ENCODE measurements at places on chromosomes 13 and 19. TPM values are rescaled to one million over a fixed set of nuclear protein-coding genes. Genes with fewer than 3 reads are reported as not detected.

DNA sequence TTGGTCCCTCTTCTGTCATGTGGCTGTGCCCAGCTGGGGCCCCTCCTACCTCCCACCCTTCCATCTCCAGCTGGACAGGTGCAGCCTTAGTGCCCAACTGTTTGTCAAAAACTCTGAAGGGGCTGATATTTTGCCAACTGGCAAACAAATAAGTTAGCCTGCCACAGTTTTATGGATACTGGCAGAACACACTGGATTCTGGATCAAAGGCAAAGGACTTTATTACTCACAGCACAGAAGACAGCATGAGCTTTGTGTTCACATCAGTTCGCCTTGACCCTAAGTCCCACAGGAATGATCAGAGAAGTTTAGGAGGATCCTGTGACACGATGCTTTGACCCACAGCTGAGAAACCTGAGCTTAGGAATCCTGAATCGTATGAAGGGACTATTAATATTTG, 16.4 kb downstream of the KLK2 start:
- DNase-seq: no peak

- DNase-seq: no peak
Observed at GRCh38 chr13:107767119-107767518, 448.2 kb downstream of the LIG4 start.

GRCh38 chr19:46496304-46496703, 637 bp upstream of the PNMA8B start:
- DNase-seq: no peak

GRCh38 chr13:111153977-111154332, 38.8 kb downstream of the ARHGEF7 start:
- no peak for DNase-seq

- DNase-seq: no peak
Observed at GRCh38 chr19:57088133-57088532, 31.7 kb upstream of the USP29 start.

DNA sequence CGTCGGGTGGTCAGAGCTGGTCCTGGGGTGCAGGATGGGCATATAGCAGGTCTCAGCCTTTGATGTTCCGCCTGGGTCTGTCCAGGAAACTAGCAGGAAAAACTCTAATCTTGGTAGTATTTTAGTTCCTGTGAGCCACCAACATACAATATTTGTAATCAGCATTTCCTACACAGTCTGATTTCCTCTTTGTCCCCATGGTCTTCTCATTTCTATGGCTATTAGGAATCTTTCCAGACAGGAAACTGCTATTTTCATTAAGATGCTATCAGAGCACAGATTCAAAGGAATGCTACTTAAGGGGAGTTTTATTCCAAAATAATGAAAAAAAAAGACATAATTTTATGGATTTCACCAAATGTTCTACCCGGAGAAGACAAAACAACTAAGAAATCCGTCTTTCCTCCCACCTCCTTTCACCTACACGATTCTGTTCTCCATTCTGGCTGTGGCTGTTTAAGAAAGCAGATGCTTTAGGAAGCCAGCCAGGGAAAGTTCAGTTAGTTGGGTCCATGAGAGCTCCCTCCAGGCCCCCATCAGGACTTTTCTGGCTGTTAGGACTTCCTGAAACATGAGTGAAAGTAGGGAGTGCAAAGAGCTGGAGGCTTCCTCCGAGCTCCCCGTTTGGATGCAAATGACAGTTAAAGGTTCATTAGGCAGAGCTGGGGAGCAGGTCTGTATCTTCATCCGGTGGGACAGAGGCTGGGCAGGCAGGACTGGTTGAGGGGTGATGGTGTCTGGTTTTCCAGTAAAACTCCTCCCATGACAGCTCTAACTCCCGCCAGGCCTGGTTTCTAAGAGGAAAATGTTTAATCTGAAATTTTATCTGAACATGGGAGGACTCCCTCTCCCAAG, 36.3 kb downstream of the SHISA2 start:
- peak; percentile 86 for DNase-seq

DNA sequence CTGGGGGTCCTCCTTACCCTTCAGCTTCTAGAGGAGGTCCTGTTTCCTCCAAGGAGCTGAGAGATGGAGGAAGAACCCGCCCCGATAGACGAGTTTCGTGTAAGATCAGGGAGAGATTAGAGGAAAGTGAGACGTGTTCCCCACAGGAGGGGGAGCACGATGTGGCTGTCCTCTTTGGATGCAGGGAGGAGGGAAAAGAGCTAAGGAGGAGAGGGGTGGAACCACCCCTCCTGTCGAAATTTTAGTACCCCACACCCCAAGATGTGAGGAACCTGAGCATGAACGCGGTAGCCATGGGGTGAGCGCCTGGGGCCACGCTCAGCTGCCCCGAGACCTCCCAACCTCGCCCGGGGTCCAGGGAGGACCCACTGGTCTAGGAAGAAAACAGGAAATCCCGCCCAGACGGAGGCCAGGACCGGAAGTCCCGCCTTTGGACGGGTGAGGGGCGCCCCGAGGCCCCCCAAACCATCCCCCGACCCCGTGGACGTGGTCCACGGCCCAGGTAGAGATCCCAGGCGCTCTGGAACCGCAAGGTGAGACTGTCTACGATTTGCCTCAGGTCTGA, 1.2 kb downstream of the AKT1S1 start:
- peak; percentile 89 for DNase-seq

DNA sequence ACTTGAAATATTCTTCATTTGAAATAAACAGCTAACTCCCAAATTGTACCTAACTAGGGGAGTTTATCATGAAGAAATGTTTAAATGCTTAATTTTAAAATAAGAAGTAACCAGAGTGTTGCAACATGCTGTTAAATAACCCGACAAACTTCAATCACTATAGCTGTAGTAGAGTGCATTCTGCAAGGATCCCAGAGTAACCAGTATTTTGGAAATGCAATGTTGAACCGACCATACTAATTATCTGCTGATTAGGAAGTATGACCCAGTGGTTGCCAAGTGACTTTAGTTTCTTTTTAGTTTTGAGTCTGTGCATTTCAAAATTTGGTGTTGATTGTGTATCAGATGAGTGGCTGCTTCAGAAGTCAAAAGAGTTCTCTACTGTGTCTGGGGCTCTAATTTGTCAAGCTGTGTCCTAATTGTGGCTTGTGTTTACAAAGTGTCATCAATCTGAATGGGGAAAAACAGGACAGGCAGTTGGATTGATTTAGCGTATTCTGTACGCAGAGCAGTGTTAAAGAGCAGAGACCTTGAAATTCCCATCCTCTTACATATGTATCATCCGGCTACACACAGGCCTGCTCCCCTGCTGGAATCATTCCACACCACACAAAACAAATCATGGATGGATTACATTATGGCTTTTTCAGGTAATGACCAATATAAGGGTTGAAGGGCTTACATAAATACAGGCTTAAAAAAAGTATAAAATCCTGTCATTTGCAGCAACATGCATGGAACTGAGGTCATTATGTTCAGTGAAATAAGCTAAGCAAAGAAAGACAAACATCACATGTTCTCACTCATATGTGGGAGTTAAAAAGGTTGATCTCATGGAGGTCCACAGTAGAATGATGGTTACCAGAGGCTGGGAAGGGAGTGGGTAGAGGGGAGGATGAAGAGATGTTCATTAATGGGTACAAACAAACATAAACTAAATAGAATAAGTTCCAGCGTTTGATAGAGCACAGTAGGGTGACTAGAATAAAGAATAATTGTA, 351.5 kb downstream of the KLF12 start:
- DNase-seq: no peak

DNA sequence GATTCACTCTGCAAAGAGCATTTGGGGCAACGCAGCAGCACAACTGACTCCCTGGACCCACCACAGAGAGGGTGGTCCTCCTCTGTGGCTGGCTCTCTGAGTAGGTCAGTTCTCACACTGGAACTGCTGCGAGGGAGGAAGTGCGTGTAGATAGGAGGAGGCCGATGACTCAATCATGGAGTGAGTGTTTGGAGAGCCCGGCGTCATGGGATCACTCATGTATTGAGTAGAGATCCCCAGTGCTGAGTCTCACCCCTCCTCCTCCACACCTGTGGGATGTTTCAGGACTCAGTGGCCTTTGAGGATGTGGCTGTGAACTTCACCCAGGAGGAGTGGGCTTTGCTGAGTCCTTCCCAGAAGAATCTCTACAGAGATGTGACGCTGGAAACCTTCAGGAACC, 8.9 kb downstream of the ZNF101 start:
- DNase-seq: no peak

DNA sequence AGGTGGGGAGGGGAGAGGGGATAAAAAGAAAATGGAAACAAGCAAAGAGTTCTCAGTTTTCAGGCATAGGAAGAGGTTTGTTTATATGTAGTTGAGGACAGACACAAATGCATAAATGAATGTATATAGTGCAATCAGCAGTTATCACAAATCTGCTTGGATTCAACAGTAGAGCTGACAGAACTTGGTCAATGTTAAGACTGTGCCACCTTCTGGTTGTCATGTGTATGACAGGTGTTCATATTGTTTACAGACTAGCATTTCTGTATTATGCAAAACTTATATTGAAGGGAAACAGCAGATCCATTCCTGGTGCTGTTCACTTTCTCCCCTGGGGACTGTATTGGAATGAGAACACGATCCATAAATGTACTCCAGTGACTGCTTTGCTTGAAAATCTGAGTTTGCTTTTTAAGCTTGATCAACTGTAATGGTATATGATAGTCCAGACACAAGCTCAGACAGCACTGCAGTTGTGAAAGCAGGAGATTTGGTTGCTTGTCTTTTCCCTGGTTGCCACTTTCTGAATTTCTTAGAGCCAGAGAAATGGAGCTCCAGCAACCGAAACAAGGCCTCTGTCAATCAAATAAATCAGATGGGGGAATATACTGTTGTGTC, 319.5 kb upstream of the OBI1 start:
- DNase-seq: peak; percentile 73

DNA sequence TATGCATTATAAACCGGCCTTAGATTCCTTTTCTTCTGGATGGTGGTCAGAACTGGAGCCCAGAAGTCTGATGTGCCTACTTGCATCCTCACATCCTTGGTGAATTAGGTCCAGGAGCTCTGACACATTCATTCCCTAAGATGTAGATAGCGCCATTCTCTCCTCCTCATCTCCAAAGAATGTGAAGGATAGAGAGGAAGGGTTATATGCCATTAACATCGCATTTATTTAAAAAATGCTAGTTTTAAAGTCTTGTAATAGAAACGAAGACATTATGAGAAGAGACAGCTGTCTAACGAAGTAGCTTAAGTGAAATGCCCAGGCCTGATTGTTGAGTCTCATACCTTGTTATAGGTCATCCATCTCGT, 9.7 kb downstream of the MBNL2 start:
- peak; percentile 38 for DNase-seq

- no peak for DNase-seq
Observed at GRCh38 chr13:86383561-86383960, 584.3 kb upstream of the SLITRK6 start.

DNA sequence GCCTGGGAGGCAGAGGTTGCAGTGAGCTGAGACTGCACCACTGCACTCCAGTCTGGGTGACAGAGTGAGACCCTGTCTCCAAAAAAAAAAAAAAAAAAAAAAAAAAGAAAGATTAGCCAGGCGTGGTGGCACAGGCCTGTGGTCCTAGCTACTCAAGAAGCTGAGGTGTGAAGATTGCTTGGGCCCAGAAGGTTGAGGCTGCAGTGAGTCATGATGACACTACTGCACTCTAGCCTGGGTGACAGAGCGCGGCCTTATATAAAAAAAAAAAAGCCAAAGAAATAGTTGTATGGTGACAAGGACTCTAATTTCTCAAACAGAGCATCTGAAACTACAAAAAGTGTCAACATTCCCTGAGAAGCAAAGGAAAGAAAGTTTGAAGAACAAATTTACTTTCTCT, 3.4 kb downstream of the PBX4 start:
- DNase-seq: no peak

DNA sequence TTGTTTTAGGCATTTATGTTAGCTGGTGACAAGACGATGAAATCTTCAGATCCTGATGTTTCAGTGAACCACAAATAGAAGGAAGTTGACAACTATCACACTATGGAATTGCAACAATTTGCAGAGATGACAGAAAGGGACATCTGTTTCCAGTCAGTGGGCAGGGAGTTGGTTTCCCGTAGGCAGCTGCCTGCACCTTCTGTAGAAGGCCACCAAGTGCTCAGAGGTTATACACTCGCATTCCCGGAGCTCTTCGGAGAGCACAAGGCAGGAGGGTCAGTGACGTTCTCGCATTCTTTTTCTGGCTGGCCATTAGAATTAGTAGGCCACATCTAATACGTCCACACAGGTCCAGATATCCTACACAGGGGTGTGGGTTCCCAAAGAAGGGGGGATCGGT, 129.4 kb downstream of the SHISA2 start:
- DNase-seq: peak; percentile 42

GRCh38 chr13:89610331-89610730, 1737.2 kb upstream of the MIR17HG start:
- no peak for DNase-seq

DNA sequence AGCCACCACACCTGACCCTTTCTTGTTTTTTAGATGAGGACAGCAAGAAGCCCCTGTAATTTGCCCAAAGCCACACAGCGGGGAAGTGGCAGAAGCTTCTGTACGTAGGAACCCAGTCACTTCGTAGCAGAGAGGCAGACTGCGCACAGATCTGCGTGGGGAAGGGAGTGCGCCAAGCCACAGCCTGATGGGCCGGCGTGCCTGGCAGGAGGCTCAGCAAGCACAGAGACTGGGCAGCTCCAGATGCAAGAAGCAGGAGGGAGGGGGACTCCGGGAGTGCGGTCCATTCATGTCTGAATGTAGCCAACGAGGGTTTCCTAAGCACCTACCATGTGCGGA, 347 bp upstream of the TJP3 start:
- DNase-seq: no peak

GRCh38 chr19:41707502-41707812, 969 bp upstream of the CEACAM5 start:
- no peak for DNase-seq

- DNase-seq: no peak
Observed at GRCh38 chr19:13209484-13210338, 59.5 kb downstream of the IER2 start.

Gene BBC3
- 1.9 TPM for polyA plus RNA-seq

Gene CGB2
- polyA plus RNA-seq: not detected

Gene ZNF582
- polyA plus RNA-seq: 3.6 TPM

Gene THSD8
- 5.4 TPM for polyA plus RNA-seq

Gene CEACAM4
- not detected for polyA plus RNA-seq

Gene LINGO3
- 0.05 TPM for polyA plus RNA-seq

Gene DAND5
- polyA plus RNA-seq: 0.09 TPM

Gene CKAP2
- 37.5 TPM for polyA plus RNA-seq
